Glomerular endothelial cell (primary cell): ENCODE measurements at places on chromosomes 6 and 20.

DNA sequence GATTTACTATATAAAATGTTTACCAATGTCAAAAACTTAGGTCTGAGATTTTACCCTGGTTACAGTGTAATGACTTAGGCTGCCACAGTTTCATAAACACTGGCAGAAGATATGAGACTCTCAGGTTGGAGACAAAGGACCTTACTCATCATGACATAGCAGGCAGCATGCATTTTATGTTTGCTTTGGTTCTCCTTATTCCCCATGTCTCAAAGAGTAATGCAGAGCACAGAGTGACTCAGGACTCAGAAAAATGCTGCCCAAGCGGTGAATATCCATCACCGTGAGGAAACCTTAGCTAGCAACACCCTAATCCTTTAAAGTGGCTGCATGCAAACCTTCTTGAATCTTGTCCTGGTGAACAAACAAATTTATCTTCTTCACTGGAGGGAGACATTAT, 112.1 kb upstream of the EYS start:
- no peak for DNase-seq

- no peak for DNase-seq
Measured at GRCh38 chr6:21886542-21887151, 293.1 kb downstream of the SOX4 start.

- no peak for DNase-seq
Measured at GRCh38 chr6:12343122-12343439, 52.9 kb downstream of the EDN1 start.

- no peak for DNase-seq
Measured at GRCh38 chr6:131367206-131367873, 205.7 kb upstream of the ARG1 start.

DNA sequence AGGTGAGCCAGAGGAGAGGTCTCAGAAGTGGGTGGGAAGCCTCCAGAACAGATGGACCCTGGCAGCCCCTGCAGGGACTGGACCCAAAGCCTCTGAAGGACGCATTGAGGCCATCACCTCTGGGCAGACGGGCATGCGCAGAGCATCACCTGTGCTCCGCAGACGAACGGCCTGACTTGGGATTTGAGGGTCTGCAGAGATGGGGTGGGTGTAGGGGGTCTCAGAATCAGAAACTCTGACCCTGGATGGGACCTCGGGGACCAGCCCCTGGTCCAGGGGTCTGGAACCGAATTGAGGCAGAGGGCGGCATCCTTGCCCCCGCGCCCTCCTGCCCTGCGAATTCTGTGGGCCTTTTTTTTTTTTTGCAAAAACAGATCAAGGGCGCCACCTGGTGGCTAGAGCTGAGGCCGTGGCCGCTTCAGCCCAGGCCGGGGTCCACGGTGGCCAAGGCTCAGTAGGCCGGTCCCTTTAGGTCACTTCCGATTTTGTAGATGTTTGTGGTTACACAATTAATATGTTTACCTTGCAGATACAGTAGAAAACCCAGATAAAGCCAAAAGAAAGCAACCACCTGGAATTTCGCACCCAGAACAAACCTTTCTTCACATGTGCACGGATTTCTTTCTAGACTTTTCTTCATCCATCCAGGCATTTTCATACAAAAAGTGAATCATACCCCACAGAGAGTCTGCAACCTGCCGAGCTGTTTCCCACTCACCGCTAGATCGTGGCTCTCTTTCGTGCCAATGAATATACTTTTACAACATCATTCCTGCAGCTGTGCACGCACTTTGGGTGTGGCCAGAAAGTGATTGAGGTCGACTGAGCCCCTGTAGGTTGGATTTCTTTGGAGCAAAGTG, 25.9 kb downstream of the ZBP1 start:
- no peak for DNase-seq

- DNase-seq, result no peak
Measured at GRCh38 chr6:35085359-35086281, 55.5 kb downstream of the TCP11 start.

- DNase-seq, result no peak
Measured at GRCh38 chr20:5160882-5161281, 34.1 kb downstream of the CDS2 start.
